ENCODE measurements at places on chromosomes 1 and 21.
A peak's percentile ranks its signal among the peaks of the same experiment; 100 is the strongest.

GRCh38 chr1:61174060-61174795 lies 91.9 kb downstream of the NFIA start:
- no peak for DNase-seq

DNA sequence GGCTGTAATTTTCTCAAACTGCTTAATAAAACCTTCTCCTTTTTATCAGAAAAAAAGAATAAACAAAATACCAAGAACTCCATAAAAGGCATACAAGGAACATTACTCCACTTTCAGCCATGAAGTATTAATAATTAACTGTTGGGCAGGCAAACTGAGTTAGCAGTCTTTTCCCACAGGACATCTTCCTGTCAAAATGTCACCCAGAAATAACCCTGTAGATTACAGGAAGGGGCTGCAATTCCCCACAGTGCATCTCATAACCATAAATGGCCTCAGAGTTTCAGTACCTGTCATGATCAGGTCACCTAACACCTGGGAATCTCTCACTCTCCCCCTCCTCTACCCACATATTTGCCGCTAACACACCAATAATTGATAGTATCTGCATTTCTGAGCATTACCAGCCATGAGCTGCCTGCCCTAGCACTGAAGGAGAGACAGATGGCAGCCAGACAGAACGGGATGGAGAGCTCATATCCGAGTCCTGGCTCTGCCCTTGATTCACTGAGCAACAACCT lies 475.0 kb downstream of the SMYD3 start:
- no peak for DNase-seq

- DNase-seq: no peak
These were observed 73.1 kb downstream of the LAMC1 start for GRCh38 chr1:183096351-183096750.

DNA sequence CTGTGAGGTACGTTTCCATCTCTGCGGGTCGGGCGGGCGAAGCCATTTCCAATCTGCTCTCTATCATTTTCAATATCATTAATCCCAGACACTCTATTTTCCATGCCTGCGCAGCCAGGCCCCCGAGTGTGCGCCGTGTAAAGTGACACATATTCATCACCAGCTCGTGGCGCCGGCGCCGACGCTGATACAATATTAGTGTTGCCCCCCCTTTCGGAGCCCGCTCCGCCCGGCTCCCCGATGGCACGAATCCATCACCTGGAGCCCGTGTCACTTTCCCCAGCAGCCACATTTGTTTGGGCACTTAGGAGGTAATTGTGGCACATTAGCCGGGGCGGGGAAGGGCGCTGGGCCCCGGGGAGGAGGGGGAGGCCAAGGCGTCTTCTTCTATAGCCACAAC lies 33.7 kb upstream of the DMBX1 start:
- DNase-seq: no peak

- DNase-seq: no peak
These were observed 54.3 kb upstream of the C1orf198 start for GRCh38 chr1:230922620-230923019.

DNA sequence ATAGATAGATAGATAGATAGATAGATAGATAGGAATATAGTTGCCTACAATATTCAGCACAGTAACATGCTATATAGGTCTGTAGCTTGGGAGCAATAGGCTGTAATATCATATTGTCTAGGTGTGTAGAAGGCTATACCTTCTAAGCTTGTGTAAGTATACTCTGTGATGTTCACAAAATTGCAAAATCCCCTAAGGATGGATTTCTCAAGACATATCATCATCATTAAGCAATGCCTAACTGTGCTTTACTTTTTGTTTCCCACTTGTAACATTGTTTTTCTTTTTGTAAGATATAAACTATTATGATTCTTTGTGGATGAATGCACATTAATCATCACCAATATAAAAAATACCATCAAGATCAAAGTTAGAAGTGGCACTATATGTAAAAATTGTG lies 1905.6 kb downstream of the NCAM2 start:
- DNase-seq: no peak

DNA sequence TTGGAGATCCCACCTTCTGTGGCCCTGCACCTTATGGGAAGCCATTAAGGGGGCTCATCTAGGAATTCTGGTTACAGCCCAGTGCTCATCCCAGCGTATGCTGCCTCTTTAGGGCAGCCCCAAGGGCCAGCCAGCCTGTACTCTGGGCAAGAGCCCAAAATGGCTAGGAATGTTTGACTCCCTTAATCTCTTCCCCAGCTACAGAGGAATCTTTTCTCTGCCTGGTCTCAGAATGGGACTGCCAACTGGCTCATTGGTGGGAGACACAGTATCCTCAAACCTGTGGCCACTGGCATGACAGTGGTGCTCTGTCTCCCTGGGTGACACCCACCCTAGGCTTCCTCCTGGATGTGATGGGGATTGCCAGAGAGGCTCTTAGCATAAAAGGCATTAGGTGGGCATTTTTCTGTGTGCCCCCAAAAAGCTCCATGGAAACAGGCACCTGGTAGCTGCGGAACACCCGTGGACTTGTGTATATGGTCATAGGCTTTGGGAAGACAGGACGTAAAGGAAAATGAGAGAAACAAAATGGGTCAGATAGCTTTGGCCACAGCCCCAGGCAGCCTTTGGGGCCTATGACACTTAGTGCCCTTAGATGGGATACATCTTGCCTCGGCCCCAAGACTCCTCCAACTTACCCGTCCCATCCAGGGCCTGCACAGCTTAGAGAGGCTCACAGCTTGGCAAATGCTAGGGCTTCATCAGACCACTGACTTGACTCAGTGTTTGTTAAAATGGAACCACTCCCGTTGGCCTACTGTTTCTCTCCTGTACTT lies 6.9 kb downstream of the TMEM81 start:
- no peak for DNase-seq

- DNase-seq: no peak
These were observed 124.8 kb downstream of the AK5 start for GRCh38 chr1:77406661-77407060.

GRCh38 chr1:64986903-64987871 lies 20.8 kb upstream of the JAK1 start:
- no peak for DNase-seq

DNA sequence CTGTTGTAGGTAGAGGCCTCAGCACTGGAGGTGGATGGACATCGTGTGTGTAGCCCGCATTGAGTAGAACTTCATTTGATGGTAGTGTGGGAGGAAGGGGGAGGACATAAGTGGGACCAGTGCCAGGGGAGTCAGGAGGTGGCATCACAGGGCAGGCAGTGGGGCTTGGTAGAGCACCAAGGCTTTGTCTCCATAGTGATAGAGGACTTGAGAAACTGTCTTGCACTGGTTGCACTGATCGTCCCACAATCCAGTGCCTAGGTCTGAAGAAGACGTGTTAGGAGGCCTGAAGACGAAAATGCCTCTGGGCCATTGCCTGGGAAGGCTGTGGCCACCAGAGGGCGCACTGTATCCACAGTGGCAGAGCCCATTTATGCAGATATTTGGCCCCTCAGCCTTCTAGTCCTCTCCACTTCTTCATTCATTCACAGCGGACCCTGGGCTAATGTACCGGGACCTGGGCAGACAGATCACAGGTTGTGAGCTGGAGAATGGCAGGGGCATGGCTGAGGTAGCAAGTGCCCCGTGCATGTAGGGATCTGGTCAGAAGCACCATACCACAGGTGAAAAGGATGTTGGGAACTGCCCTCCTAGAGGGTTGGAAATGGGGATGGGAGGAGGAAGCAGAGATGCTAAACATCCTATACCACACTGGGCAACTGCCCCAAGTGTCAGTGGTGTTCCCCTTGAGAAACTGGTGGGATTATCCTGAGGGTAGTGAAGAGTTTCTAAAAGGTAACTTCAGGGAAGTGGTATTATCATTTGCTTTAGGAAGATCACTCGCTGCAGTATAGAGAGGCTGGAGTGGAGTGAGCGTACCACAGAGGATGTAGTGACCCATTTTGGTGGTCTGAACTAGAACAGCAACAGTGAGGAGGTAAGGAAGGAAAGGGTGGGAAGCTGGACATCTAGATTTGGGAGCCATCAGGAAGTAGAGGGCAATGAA lies 95.3 kb downstream of the PIK3R3 start:
- peak; percentile 22 for DNase-seq
